CD4-positive, alpha-beta T cell treated with Interleukin-2 at 100 ng/mL for 4 hours (primary cell): ENCODE measurements at places on chromosomes 11 and 22.

DNA sequence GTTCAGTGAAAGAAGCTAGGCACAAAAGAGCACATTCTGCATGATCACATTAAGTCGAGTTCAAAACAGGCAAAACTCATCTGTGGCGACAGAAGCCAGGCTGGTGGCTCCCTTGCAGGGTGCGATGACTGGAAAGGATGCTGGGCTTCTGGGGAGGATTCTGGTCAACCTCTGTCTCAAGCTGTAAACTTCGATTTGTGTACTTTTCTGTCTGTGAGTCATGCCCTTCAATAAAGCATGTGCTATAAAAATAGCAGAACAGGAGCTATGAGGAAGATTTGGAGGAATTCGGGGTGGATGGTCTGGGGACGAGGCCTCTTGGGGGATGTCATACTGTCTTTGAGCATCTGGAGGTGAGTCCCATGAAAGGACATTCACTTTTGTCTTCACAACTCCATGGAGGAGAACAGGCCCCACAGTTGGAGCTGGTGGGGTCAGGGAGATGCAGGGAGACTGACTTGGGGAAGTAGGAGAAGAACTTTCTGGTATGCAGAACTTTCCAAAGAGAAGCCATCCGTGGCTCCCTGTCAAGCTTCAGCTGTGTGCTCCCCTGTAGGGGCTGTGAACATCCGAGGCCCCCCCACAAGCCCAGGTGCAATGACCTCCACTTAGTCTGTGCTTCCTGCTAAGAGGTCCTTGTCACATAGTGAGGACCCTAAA is 77.8 kb upstream of the LINC01488 start:
- no peak for DNase-seq

DNA sequence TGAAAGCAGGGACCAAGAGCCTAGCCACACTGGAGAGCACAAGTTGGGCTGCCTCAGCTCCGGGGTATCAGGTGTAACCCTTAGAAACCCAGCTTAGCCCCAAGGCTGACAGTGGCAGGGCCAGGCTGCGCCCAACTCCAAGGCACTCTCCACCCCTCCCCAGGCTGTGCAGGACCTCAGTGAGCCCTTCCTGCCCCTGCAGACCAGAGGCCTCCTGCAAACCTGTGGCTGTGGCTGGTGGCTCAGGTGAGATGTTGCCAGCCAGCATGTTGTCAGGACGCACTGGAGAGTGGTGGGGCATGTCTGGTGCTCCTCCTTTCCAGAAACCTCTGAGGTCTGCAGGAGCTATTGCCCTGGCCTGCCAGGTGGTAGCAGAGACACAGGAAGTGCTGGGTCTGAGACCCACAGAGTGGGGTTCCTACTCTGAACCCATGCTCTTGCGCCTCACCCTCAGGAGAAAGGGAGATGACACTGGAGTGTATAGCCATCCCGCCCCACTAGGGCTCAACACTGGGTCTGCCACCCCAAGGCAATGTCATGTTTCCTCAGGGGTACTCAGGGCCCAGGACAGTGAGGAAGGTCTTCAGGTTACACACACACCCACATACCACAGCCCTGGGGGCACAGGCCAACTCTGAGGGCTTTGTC is 2.4 kb upstream of the SCARF2 start:
- no peak for DNase-seq

DNA sequence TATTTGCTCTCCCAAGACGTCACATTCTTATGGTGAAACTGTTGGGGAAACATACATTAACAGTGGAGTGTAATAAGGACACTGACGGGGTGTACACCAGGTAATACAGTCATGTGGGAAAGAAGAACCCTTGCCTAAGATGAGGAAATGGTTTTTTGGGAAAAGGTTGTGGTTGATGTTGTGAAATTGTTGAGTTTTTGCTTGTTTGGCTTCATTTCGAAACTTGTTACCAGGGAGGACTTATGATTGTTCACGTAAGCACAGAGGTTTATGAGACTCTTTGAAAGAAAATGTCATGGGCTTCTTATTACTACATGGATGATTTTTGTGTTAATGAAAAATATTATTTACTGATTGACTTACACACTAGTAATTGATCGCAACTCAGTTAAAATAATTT is 16.8 kb downstream of the ANO3 start:
- DNase-seq = no peak

GRCh38 chr11:12216041-12216451 is 105.7 kb downstream of the MICAL2 start:
- no peak for DNase-seq

DNA sequence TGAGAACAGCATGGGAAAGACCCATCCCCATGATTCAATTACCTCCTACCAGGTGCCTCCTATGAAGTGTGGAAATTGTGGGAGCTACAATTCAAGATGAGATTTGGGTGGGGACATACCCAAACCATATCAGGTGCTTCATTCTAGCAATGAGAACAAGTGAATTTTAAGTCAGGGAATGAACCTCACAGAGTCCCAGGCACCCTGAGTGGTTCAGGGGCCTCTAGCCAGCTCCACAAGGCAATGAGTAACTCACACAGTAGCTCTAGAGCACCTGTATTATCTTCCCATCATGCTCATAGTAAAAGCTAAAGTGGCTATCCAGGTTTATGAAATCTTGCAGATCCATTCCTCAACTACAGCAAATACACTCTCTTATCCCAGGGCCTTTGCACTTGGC is 13.1 kb upstream of the ACCSL start:
- no peak for DNase-seq

DNA sequence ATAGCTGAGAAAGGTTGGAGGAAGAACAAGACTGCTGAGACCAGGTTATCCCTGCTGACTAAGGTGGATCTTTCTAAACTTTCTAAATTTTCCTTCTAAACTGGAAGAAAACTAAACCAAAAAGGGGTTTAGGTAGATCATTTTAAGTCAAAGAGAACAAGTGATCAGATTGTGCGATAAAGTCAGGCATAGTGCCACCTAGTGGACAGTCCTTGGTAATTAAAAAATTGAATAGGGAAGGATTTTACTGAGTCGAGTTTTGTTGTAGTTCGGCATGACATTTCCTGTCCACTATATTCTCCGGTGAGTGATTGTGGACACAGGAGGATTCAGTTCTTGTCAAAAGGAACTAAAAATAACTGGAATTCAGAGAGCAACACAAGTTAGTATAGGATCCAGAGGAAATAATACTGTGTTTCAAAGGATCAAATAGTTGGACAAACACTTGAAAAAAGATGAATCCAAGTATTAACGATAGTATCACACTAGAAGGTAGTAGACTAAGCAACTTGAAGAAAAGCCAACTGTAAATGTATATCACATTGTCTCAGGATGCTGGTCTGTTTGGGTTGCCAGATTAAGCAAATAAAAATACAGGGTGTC is 1236.4 kb downstream of the FAM181B start:
- DNase-seq = peak; percentile 16

DNA sequence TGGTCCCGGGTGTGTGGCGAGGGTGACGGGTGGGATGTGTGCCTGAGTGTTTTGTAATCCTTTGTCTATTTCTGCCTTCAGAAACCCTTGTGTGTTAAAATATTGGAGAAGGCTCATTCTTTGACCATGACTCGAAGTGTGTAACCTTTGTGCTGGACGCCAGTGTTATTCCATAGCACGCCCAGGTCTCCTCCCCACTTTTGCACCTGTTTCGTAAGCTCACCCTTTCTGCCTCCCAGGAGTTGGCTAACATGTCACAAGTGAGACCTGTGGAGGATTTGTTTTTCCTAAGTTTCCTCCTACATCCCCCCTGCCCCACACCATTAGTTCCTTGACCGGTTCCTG is 382 bp downstream of the C11orf54 start:
- no peak for DNase-seq

- DNase-seq = no peak
Measured at GRCh38 chr11:78656984-78657383, 82.3 kb upstream of the NARS2 start.

GRCh38 chr11:45155058-45155551 is 8.7 kb downstream of the PRDM11 start:
- DNase-seq = no peak

DNA sequence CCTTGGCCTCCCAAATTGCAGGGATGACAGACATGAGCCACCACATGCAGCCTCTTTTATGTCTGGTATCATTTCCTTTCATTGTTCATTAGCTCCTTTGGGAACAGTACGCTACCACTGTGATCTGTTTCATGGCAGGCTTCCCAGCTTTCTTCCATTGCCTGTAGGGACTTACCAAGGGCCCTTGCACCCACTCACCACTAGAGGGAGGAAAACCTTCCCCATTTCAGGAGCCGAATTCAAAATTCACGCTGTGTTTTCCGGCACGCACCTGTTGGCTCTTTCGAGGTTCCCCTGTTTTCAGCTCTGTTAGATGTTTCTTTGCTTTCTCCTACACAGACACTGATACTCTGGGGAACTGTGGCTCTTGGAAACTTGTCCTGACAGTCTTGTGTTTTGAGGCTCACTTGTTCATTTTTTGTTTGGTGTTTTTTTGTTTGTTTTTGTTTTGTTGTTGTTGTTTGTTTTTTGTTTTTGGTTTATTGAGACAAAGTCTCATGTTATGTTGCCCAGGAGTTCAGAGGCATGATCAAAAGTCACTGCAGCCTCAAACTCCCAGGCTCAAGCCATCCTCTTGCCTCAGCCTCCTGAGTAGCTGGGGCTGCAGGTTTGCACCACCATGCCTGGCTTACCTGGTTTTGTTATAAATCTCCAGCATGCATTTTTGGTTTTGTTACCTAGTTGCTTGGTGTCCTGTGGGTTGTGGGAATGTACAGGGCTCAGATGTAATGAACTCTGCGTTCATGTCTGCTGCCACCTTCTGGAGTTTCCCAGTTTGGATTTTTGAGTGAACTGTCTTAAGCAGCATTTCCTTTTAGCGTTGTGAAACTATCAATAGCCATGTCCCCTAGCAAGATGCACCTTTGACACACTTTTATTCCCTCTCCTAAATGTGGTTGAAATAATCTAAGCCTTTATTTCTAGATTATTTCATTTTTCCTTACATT is 2.3 kb downstream of the KRTAP5-11 start:
- DNase-seq = peak; percentile 23

DNA sequence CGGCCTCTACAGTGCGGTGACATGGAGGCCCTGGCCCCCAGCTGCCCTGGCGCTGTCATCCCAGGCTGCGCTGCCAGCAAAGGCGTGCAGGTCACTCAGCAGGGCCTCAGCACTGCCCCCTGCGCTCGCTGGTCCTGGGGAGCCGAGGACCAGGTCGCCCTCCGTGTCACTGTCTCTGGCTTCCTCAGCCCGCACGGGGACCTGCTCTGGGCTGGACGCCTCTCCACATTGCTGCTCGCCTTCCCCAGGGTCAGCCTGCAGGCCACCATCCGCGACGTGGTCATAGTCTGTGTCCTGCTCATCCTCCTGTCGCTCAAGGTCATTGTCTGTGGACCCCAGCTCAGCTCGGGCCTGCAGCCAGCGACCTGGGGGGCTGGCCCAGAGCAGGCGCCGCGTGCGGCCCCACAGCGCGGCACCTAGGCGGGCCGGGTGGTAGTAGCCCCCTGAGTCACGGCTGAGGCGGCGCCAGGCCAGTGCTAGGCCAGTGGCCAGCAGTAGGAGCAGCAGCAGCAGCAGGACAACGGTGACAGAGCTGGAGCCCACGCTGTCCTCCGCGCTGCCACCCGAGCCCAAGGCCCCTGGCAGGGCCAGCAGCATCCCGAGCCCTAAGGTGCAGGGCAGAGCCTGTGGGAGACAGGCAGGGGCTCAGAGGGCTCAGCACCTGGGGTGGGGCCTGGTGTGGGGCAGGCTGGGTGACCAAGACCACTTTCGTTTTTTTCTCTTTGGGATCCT is 1.6 kb downstream of the PTPRCAP start:
- DNase-seq = no peak

GRCh38 chr11:69954756-69955155 is 123.4 kb upstream of the ANO1 start:
- DNase-seq = no peak

- no peak for DNase-seq
Measured at GRCh38 chr11:46402957-46403902, 11.7 kb upstream of the CHRM4 start.

DNA sequence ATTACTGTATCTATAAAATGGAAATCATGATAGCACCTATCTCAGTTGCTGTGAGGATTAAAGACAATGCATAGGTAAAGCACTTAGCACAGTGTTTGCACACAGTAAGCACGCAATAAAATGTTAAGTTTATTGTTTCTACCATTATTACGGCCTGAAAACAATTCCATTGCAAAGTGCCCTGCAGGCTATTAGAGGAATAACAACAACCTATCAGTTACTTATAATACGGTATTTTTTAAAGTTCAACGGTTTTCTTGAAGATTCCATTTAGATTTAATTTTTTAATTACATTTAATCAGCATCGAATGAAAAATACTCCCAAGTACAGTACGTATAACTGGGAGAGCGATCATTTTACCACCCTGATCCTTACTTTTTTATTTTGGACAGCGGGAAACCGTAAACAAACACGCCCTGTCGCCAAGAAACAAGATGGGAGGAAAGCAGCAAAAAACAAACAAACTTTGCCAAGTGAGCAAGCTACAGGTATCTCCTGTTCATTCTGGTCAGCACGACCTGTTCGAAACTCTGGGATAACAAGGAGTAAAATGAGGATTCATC is 893 bp downstream of the SLC36A4 start:
- DNase-seq = no peak

GRCh38 chr11:64062185-64063039 is 26.7 kb downstream of the FLRT1 start:
- DNase-seq = no peak

DNA sequence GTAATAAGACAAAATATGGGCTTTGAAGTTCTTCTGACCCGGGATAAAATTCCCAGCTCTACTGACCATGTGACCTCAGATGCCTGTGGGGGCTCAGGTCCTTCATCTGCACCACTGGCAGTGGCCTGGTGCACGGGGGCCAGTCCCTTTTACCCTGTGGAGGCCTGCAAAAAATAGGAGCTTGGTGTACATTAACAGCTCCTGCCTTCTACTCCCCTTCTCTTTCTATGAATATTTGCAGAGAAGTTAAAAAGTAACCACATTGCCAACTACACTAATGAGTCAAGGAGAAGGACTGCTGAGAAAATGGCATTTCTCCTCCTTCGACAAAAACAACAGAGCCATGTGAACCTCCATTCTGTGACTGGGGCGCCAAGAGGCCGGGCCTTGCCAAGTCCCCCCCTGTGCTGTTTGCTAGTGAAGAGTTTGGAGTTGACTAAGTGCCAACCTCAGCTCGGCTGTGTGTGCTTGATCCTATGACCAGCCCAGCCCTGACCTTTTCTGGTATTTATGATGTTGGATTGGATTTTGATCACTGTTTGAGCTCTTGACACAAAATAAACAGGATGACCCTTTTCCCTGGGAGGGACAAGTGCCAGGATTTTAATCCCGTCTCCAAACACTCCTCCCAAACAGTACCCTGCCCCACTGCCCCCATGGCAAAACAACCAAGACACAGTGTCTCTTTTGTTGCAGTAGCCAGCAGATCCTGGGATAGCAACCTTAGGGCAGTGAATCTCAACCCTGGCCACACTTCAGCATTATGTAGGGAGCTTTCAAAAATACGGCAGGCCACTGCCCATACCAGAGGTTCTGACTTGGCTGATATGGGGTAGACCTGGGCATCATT is 380.1 kb downstream of the LARGE1 start:
- no peak for DNase-seq

GRCh38 chr11:128447233-128447632 is 140.1 kb downstream of the ETS1 start:
- no peak for DNase-seq

DNA sequence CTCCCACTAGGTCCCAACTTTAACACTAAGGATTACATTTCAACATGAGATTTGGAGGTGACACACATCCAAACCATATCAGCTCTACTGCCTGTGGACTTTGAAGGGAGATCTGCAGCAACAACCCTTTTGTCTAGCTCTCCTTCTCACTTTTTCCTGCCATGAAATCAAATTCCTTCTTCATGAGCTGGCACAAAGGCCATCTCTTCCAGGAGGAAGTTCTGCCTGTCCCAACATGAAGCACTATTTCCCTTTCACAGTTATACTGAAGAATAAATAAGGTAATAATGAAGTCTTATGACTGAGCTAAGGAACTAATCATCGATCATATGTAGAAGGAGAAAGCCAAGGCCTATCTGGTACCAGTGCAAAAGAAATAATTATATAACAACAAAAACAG is 253.5 kb upstream of the TENM4 start:
- DNase-seq = no peak
